ENCODE measurements at places on chromosomes 1 and 21. TPM values are rescaled to one million over a fixed set of nuclear protein-coding genes. Genes with fewer than 3 reads are reported as not detected.

Gene KRTAP21-2
- total RNA-seq, result not detected

Gene TMEM35B
- total RNA-seq, result 25.6 TPM

DNA sequence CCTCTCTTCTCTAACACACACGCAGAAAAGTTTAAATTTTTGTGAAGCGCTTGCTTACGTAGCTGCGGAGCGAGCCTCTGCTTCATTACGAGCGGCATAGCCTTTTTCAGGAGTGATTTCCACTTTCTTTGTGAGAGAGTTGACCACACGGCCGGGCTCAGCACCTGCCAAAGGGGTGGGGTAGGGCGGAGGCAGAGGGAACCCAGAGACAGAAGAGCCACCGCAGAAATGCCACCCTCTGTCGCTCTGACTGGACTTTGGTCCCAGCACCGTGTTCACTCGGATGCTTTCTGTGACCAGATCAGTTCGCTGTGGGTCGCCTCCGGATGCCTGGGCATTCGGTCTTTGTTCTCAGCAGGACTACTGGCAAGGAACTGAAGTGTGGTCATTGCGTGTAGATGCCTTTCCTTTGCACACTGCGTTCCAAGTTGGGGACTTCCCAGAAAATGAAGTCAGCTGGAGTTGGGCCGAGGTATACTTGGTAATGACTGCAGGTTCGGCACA, 883 bp downstream of the CHODL start:
- H3K4me1 ChIP-seq, result no peaks in the 10 kb centered on the region
- DNase-seq, result no peak
- peak overlapping the region; percentile 6 for H3K4me3 ChIP-seq

DNA sequence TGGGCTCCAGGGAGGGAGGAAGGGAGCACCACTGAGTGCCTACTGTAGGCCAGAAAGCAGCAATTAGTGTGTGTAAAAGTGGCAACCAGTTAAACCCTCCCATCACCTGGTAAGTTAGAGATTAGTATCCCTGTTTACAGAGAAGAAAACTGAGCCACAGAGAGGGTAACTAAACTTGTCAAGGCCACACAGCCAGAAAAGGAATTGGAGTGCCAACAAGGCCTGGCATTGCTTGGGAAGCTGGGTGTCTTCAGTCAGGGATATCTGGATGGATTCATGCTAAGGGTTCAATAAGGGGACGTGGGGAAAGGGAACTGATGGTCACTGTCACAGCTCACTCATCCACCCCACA, 23.6 kb upstream of the ADGRB2 start:
- no peak overlapping the region for H3K4me3 ChIP-seq
- H3K27ac ChIP-seq, result peak overlapping the region; percentile 90
- H3K27me3 ChIP-seq, result no peaks in the 10 kb centered on the region

- H3K27me3 ChIP-seq, result no peaks in the 10 kb centered on the region
- peaks cover 18% of the 10 kb centered on the region for H3K36me3 ChIP-seq
- no peak for DNase-seq
- H3K4me3 ChIP-seq, result no peak overlapping the region
- H3K27ac ChIP-seq, result peak overlapping the region; percentile 86
Measured at GRCh38 chr1:10106241-10106640, 73.5 kb downstream of the UBE4B start.
